AML-193 (cell line): ENCODE measurements at places on chromosomes 3 and 15.

- no peak for DNase-seq
These were observed 4.5 kb downstream of the RAB7A start for GRCh38 chr3:128730471-128730870.

DNA sequence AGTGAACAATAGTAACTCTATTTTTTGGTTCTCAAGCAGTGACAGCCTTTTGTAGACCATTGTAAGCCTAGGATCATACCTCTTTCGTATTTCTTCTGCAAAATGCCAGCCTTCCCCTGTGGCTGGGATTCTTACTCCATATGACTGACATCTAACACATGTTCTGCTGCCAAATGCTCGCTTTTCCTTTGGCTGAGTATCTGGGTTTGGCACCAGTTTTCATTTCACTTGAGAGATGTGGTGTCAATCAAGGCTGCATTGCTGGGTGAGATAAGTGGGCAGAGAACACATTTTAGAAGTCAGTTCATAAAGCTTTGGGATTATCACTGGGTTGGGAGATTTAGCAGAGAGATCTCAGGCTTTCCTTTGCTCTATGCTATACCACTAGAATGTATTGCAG, 514.7 kb upstream of the SGO1 start:
- no peak for DNase-seq

DNA sequence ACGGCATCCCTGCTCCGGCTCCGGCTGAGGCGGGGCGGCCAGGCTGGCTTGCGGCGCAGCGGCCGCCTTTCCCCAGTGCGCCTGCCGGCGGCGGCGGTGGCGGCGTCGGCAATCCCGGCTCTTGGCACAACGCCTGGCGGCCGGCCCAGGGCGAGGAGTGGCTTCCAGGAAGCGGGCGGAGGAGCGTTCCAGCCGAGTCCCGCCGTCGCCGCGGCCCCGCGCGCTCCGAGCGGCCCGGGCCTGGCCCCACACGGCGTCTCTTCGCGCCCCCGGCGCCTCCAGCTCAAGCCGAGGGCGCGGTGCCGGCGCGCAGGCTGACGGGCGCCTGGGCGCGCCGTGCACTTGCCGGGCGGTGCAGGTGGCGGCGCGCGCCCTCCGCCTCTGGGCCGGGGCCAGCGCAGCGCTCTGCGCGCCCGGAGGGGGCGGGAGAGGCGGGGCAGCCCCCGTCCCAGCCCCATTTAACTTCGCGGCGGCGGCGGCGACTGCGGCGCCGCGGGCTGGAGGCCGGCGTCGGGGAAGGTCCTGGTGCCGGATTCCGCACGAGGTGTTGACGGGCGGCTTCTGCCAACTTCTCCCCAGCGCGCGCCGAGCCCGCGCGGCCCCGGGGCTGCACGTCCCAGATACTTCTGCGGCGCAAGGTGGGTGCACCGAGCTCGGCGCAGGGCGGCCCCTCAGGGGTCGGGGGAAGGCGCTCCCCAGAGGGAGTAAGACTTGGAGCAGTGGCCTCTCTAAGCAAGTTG, at the start of gene ADAMTSL3:
Gene ADAMTSL3 (plus strand): TSS at position 485 of the 740 bp plus-strand sequence. CDS start 1,639 bp downstream, outside the sequence.
- no peak for DNase-seq

DNA sequence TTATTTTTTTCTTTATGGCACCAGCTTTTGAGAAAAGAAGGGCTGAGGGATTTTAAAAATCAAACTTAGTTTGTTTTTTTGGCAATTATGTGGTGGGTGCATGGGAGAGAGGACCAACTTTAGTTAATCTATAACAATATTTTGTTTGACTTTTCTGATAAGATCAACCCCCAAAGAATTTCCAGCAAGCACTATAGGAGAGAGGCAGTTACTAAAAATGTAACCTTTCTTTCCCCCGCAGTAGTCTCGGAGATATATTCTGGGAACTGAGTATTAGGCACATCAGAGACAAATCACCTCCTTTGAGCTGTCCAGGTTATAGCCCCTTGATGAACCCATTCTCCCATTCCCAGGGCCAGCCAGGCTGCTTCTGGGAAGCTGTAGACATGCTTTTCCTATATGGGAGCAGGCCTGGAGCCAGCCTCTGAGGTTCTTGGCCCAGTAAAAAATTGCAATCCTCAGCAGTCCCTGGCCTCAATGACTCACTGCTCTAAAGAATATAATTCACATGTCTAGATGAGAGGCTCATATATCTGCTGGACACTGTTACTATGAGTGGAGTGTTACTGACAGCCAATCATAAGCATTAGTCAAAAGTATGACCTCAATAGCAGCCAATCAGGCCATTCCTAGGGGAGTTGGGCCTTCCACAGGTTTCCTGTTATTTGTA, 138.3 kb upstream of the AGBL1 start:
- DNase-seq = no peak

DNA sequence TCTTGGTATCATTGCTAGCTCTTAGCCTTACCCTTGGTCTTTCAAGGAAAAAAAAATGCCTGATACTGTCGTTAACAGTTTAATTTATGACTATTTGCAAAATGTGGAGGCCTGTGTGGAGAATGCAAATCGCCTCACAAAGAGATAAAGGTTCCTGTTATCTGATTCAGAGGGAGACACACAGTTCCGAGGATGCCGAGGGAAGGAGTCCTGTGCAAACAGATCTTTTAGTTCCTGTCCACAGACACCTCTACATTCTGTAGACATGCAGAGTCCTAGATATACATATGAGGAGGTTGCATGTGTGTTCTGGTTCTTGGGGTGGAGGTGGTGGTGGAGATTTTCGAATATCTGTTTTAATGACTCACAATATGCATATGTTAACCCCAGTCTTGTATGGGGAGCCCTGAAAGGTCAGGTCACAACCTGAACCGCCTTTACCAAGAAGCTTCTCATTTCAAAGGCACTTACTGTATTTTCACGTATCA, 5.7 kb downstream of the NR2F2 start:
- no peak for DNase-seq

GRCh38 chr3:194808640-194809097, 123.0 kb downstream of the FAM43A start:
- DNase-seq = no peak

DNA sequence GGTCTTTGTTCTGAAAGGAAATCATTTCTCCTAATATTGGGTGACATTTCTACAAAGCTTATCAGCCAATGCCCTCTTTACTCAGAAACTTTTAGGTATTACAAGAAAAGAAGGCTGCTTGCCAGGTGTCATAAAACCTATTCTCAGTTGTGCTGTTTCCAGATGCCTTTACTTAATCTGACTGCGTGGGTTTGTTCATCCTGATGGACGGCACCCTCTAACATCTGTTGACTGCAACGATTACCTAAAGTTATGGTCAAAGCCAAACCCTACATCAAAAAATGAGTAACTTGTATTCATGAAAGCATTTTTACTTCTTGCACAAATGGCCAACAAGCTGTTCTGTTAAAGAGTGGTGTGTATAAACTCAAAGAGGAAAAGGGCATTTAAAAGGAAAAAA, 207.7 kb upstream of the PDZRN3 start:
- no peak for DNase-seq

DNA sequence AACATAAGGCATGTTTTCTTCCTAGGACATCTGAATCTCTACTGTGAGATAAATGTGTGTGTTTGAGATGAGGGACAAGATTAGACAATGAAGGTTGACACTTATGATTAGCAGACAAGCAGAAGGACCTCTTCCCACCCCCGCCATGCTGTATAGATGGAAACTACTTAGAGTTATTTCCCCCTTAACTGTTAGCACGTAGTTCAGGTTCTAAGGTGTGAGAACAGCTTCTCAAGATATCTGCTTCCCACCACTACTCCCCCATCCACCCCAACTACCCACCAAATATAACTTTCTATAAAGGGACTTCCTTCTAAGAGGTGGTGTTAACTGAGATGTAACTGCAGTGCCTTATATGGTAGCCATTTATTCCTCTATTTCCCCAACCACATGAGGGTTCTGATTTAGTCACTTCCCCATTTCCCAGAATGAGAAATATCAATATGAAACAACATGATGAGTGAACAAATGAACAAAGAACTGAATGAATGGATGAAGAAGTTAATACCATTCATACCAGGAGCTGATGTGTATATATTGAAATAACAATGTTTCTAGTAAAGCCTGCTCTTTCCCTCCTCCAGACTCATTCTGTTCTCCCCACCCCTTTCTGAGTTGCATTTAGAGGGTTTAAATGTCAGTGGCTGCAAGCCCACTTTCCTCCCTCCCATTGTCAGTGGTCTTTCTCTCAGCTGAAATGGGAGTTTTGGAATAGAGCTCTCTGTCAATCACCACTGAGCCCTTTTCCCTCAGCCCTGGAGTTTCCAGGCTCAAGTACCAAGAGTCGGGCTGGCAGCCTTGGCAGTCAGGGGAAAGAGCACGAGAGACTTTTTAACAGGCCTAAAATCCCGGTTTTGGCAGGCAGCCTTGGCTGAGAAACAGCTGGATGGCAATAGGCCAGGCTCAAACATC, 7.7 kb upstream of the RFTN1 start:
- no peak for DNase-seq

- peak; percentile 15 for DNase-seq
These were observed 506 bp downstream of the RAD51 start for GRCh38 chr15:40695469-40695890.
